ENCODE measurements at places on chromosomes 2 and 18. TPM values are rescaled to one million over a fixed set of nuclear protein-coding genes. Genes with fewer than 3 reads are reported as not detected.

The GPR55 gene
- total RNA-seq: 0.08 TPM

The SGPP2 gene
- total RNA-seq: 4.7 TPM

The LAPTM4A gene
- 177 TPM for total RNA-seq

The GPR45 gene
- not detected for total RNA-seq

The ASPRV1 gene
- total RNA-seq: 0.67 TPM

The ITGA4 gene
- total RNA-seq: 1.3 TPM

The AQP12A gene
- total RNA-seq: not detected

The TBR1 gene
- 1.0 TPM for total RNA-seq

The LOXL3 gene
- 3.1 TPM for total RNA-seq

The CHRND gene
- total RNA-seq: not detected

The NDC80 gene
- total RNA-seq: 0.35 TPM

The SAP130 gene
- total RNA-seq: 20.0 TPM

The GKN2 gene
- not detected for total RNA-seq

The SNED1 gene
- total RNA-seq: 5.6 TPM

The VIL1 gene
- total RNA-seq: not detected

The CHRNA1 gene
- total RNA-seq: 0.75 TPM

The AGXT gene
- total RNA-seq: not detected

The COPS7B gene
- 24.9 TPM for total RNA-seq

The TNFRSF11A gene
- 1.6 TPM for total RNA-seq

The DPP4 gene
- 7.2 TPM for total RNA-seq
